ENCODE measurements at places on chromosomes 7 and 10.

GRCh38 chr7:36605261-36606051 is 118.8 kb downstream of the AOAH start:
- no peak for DNase-seq

DNA sequence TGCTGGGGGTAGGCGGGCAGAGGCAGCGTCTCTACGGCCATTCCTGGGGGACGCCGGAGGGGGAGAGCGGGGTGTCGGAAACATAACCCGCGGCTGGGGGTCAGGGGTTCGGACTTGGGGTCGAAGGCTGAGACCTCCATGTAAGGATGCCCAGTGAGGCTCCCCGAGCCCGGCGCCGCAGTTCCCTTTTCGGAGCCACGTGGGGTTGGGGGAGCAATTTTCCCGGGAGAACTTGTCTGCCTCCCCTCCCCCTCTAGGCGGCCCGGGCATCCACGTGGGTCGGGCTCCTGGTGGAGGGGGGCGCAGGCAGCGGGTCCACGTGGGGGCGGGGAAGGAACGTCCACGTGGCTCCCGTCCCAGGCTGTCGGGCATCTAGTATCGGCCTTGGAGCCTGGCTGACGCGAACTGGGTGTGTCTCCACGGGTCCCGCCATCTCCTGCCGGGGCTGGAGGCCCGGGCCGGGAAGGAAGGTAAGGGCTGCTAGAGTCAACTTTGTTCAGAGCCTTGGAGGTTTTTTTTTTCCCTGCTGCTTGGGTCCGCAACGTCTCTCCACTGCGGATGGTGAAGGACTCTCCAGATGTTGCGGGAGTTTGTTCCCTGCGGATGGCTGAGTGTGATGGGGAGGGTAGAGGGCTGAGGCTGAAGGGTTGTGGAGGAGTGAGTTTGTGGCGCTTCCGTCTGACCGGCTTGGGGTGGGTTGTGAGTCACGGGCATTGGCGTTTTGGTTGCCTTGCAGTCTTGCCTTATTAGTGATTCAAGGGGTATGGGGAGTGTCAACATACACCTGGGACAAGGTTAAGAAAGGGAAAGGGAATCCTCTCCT is 744 bp downstream of the PPRC1 start:
- no peak for DNase-seq

DNA sequence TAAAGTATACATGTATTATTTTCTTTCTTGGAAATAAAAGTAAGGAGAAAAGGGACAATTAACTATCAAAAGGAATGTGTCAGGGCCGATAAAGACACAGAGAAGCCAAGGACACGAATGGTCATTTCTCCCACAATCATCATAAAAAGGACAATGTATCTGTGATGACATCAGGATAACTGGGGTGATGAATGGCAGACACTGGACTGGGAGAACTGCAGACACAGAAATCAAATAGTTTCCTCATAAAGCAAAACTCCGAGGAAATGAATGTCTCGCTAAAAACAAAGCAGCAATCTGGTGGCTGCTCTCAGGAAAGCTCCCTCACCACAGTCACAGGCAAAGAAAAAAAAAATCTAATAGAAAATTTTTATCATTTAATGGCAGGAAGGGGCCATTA is 69.3 kb upstream of the NPY start:
- no peak for DNase-seq

- no peak for DNase-seq
Measured at GRCh38 chr7:2613098-2613930, 18.5 kb upstream of the TTYH3 start.

DNA sequence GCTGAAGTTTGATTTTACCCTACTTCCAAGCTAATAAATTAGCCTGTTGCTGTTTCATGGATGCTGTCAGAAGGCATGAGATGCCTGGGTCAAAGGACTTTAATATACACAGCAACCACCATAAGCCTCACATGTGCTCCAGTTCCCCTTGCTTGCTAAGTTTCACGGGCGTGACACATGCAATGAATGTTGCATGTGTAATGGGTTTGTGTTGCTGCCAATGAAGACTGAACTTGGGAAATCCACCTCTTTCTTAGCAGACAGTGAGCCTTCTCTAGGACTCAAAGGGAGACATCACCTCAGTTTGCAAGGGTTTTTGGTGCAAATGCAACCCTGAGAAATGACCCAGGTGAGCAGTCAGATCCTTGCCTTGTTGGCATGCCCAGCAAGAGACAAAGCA is 505.5 kb upstream of the PODXL start:
- no peak for DNase-seq

DNA sequence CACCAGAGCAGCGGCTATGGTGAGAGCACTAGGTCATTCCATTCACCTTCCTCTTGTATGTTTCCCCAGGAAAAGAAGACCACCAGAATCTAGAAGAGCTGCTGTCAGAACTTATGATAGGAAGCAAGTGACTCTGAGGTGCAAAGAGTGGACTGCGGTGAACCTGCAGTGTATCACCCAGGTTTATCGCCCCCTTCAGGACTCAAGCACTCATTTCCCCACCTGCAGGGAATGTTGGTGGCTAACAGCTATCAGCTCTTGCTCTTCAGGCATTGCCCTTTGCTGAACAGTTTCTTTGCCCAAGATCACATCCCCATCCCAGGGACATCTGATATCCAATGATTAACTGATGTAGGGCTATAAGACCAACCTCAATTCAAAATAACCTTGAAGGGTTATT is 66.3 kb upstream of the IL6 start:
- DNase-seq: no peak

- no peak for DNase-seq
Measured at GRCh38 chr7:75928568-75928914, 13.6 kb downstream of the POR start.

DNA sequence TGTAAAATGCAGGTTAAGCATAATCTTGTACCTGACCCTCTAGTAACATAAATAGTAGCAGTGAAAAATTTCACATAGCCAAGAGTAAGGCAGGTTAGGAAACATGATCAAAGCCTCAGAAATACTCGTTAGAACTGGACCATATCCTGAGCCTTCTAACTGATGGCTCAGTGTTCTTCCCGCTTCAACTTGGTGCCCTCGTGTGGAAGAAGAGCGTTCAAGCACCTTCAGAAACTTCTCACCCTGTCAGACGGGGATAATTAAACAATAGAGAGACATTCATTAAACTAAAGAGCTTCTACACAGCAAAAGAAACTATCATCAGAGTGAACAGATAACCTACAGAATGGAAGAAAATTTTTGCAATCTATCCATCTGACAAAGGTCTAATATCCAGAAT is 124.5 kb downstream of the MYOF start:
- no peak for DNase-seq

DNA sequence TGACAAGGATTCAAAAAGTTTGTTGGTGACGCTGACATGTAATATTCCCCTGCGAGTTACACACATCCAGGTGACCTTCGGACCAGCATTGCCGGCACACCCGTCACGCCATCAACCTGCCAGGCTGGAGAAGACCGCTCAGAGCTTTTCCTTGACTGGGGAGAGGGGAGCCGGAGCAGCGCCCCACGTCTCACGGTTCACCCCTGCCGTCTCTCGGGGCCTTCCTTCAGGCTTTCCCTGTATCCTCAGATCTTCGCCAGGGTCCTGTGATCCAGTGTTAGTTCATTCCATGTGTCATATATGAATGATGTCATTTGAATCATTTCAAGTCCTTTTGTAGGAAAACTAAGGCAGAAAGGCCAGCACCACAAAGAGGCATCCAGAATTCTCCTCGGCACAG is 127.8 kb downstream of the MGMT start:
- DNase-seq: no peak

- no peak for DNase-seq
Measured at GRCh38 chr7:41185851-41186250, 517.0 kb downstream of the INHBA start.

DNA sequence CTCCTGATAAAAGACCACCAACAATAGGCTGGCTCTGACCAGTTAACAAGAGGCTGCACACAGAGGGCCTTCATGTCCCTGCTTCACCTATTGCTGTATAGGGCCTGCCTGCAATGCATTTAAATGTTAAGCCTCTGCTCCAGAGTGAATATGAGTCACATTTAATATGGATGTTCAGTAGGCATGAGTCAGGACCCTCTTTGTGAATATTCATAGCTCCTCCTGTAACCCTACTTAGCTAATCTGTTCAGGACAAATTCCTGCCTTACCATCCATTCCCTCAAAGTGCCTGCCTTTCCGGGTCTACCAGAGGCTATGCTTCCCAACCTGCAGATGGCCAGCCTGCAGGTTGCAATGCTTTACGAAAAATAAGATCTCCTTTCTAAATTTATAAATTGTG is 32.5 kb downstream of the ARHGAP22 start:
- DNase-seq: no peak

- DNase-seq: no peak
Measured at GRCh38 chr7:92841192-92841591, 4.8 kb upstream of the CDK6 start.

DNA sequence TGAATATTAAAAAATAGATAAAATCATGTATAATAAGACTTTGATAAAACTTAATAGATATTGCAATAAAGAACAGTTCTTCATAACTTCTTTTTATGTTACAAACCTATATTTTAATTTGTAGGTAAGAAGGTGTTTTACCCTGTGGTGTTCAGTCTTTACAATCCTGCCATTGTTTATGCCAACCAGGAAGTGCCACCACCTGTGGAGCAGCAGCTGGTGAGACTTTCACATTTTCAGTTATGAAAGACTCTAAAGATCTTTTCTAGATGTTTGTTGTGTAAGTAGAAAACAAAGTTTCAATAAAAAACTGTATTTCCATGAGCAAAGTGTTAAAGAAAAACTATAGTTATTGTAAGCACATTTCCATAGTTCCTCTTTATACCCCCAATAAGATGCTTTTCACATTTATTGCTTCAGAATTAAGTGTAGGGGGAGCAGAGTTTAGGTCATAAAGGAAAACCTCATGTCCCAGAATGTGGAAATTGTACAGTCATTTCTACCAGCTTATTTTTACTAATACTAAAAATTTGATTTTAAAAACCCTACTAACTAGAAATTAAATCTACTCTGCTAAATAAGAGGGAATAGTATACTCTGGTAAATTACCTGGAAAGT is 28.7 kb downstream of the CSGALNACT2 start:
- DNase-seq: no peak

All from stimulated activated CD8-positive, alpha-beta memory T cell treated with anti-CD3 and anti-CD28 coated beads, Interleukin-4, amount 100 ng/mL, for 1 hour (primary cell).